ENCODE measurements at places on chromosomes 12 and 14.

GRCh38 chr14:71729596-71729995 is 202.6 kb upstream of the RGS6 start:
- no peak for DNase-seq

DNA sequence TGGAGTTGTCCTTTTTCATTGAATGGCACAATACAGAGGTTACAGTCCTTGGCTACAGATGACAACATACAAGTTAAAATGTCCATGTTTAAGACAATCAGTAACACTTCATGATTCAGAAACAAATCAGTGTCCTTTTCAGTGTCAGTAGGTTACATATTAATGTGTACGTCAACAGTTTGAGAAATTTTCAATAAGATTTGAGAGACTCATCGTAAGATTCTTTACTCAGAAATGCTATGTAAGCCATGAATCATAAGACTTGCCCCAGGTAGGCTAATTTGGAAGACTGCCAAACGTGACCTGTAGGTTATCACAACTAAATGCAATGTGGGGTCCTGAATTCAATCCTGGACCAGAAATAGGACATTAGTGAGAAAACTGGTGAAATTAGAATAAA is 3.5 kb downstream of the RDH12 start:
- peak; percentile 8 for DNase-seq

- DNase-seq: no peak
These were observed 107.8 kb upstream of the GRIP1 start for GRCh38 chr12:66786531-66787308.

DNA sequence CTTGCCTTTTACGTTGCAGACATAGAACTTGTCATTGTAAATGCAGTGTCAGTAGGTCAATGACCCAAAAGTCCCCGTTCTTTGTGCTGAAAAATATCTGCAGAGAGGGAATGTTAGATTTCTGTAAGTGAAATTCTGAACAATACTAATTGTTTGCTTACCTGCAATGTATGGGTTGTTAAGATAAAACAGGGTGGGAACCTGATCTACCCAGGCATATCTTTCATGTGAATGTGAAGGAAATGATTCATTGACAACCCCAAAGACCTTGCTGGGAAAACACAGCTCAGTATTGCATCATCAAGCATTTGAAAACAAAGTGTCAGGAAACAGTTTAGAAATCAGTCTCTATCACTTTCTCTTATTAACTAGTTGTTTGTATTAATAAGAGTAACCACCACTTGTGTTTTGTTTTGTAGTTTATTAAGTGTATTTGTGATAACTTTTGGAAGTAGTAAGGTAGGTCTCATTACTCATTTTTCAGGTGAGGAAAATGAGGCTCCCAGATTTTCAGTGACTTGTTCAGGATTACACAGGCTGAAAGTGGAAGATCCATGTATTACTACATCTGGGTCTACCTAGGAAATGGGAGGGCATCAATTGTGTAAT is 57.9 kb upstream of the SLC38A2 start:
- no peak for DNase-seq

- no peak for DNase-seq
These were observed 310.4 kb downstream of the ATXN7L3B start for GRCh38 chr12:74848006-74848405.

- no peak for DNase-seq
These were observed 12.6 kb downstream of the APPL2 start for GRCh38 chr12:105223352-105223845.

GRCh38 chr14:60904381-60904780 is 76.5 kb downstream of the TRMT5 start:
- no peak for DNase-seq

GRCh38 chr14:61973981-61974380 is 211.8 kb downstream of the SNAPC1 start:
- DNase-seq: no peak

DNA sequence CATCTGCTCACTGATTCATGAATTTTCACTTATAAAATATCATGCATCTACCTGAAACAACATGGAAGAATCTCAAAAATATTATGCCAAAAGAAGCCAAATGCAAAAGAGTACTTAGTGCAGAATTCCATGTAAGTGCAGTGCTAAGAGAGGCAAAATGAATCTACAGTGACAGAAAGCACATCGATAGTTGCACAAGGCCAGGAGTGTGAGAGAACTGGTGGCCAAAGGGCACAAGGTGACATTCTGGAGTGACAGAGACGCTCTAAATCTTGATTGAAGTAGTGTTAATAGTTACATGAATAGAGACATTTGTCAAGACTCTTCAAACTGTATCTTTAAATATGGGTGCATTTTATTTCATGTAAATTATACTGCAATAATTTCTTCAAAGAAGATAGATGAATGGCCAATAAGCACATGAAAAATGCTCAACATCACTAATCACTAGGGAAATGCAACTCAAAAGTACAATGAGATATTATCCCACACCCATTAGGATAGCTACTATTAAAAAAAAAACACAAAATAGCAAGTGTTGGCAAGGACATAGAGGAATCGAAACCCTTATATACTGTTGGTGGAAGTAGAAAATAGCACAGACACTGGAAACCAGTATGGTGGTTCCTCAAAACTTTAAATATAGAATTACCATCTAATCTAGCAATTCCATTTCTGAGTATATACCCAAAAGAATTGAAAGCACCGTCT is 71.7 kb upstream of the KICS2 start:
- DNase-seq: no peak

DNA sequence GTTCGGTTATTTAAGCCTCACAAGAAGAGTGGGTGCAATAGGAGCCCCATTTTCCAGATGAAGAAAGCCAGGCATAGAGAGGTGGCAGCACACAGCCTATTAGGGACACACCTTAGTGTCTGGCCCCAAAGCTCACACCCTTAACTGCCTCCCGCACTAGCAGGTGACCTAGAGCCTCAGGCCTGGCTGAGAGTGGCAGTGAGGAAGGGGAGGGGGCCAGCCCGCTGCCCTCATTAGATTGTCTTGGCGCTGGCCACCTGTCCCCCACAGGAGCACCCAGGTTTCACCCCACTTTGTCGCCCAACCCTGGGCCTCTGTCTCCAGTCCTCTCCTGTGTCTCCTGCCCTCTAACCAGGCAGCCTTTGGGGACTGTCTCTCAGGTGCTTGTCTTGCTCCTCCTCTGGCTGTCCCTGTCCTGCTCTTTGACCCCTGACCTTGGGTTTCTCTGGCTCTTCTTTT is 18.5 kb upstream of the PGF start:
- DNase-seq: no peak

GRCh38 chr12:74021937-74022336 is 515.7 kb upstream of the ATXN7L3B start:
- peak; percentile 74 for DNase-seq

GRCh38 chr14:59678352-59678751 is 101.7 kb upstream of the CCDC175 start:
- no peak for DNase-seq

GRCh38 chr14:103395244-103395643 is 10.0 kb downstream of the MARK3 start:
- no peak for DNase-seq

GRCh38 chr14:80186301-80186800 is 25.0 kb downstream of the DIO2 start:
- DNase-seq: no peak

- no peak for DNase-seq
These were observed 48.5 kb upstream of the ARHGAP5 start for GRCh38 chr14:32028599-32028998.

DNA sequence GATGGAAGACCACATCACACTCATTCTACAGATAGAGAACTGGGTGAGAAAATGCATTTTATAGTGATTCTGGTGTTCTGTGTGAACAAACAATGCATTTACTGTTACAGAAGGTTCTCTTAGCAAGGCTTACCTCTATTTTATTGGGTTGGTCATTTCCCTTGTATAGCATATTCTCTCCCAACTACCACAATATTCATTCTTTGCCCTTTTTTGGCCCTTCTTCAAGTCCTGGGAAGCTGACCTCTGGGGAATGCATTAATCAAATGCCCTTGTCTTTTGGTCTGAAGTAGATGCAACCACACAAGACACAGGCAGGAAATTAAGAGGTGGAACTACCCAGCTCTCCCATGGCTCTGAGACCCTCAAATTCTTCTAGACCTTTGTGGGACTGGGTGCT is 19.5 kb downstream of the DCN start:
- DNase-seq: no peak

DNA sequence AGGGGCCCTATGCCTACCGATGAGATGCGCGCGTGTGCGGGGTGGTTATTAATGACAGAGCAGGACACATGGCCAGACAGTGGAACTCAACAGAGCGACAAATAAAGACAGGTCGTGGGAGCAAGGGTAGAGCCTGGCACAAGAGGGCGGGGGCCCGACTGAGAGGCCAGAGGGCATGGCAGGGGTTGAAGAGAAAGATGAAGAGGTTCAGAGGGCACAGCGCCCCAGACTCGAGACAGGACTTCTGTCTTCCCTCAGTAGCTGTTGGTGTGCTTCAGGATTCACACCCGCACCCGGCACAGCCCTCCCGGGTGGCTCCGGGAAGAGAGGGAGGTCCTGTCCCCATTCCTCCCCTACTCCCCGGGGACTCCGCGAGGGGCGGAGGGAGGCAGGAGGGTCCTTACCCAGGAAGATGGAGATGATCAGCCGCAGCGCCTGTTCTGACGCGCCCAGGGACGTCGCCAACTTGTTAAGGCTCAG is 366 bp downstream of the LPCAT3 start:
- no peak for DNase-seq

GRCh38 chr12:64760808-64761573 is 1.8 kb upstream of the GNS start:
- no peak for DNase-seq

- DNase-seq: no peak
These were observed 29.4 kb downstream of the SETD3 start for GRCh38 chr14:99451234-99451633.

DNA sequence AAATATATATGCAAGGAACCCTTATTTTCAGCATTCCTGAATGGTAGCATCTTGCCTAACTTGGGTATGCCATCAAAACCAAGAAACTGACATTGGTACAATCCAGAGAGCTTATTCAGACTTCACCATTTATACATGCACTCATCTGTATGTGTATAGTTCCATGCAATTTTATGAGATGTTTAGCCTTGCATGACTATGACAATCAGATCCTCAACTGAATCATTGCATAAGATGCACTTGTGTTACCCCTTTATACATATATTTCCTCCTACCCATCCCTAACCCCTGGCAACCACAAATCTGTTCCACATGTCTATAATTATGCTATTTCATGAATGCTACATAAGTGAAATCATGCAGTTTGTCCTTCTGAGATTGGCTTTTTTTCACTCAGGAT is 37.0 kb upstream of the PPFIBP1 start:
- DNase-seq: no peak

- no peak for DNase-seq
These were observed 304.4 kb downstream of the RGS6 start for GRCh38 chr14:72236629-72237028.

DNA sequence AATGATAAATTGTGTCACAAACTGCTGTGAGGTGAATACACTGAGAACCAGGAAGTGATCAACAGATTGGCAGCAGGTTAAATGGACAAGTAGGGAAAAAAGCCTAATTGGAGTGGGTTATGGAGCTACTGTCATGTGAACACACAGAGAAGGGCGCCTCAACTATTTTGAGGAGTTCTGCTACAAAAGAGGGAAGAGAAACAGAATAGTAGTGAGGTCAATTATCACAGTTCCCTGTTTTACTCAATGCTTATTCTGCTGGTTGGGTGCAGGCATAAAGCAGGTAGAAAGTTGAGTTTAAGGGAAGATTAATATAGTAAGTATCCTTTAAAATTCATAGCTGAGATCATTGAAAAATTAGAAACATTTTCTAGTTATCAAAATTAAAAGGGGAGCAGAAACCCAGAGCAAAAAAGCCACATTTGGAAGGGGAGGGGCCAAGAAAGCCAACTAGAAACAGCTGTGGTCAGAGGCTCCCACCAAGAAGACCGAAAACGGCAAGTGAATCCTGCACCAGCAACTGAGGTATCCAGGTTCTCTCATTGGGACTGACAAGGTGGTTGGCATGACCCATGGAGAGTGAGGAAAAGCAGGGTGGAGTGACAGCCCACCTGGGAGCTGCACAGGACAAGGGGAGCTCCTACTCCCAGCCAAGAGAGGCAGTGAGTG is 105.7 kb downstream of the ZC3H14 start:
- peak; percentile 37 for DNase-seq

DNA sequence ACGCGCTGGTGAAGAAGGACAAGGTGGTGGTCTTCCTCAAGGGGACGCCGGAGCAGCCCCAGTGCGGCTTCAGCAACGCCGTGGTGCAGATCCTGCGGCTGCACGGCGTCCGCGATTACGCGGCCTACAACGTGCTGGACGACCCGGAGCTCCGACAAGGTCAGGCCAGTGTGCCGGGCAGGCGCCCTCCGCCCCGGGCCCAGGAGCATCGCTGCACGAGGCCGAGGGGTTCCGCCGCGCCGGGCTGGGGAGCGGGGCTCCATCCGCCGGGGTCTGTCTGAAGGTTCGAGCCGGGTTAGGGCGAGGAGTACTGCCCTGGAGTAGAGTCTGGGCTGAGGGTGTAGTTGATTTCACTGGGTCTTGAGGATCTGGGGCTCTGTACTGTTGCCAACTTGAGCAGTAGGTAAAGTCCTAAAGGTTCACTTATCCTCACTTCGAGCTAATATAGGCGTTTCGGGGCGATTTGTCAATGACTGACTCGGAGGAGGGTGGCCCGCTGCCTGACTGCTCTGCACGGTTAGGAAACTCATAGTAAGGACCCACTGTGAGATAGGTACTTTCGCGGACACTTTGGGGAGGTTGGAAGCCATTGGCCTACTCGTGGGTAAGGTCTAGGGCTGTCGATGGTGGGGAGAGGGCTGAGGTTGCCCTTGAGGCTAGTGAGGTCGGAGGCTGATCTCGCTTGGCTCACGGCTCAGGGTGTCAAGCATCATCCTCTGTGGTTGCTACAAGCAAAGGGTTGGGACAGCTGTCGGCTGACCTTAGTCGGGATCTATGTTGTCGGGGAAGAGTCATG is 574 bp downstream of the GLRX5 start:
- DNase-seq: no peak

- DNase-seq: no peak
These were observed 326.3 kb downstream of the ZFP36L1 start for GRCh38 chr14:68466491-68466977.

- DNase-seq: no peak
These were observed 45.2 kb downstream of the MAP1LC3B2 start for GRCh38 chr12:116604178-116604895.

DNA sequence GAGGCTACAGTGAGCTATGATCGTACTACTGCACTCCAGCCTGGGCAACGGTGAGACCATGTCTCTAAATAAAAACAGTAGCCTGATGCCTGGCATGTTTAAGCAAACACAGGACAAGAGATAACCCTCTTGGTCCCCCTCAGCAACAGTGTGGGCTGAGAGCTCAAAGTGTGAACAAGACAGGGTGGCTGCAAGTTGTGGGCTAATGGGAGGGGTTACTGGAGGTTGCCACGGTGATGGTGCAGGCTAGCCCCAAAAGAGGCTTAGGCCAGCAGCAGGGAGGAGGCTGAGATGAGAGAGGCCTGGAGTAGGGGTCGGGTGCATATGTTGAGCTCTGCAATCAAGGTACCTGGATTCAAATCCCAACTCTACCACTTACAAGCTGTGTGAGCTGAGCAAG is 3.4 kb upstream of the LGMN start:
- DNase-seq: no peak
